ENCODE measurements at places on chromosomes 6 and 20.

DNA sequence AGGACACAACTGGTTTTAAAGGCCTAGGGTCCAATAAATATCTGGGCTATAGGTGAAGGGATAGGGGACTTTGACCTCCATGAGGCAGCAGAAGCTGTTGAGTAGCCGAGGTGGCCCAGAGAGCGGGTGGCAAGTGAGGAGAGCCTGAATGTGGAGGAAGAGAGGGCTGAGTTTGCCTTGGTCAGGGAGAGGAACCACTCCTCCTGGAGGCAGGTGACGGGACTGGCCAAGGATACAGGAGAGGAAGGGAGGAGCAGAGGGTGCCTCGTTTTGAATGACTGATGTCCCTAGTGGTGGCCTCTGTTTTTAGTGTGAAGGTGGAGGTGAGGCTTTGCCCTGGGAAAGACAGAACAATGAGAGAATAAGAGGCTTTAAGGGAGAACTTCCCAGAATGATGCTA, 19.1 kb upstream of the AAR2 start:
- no peak for DNase-seq

- DNase-seq: no peak
Observed at GRCh38 chr6:17877895-17878440, 109.5 kb downstream of the KIF13A start.

GRCh38 chr6:147384029-147384428, 124.5 kb upstream of the SAMD5 start:
- DNase-seq: no peak

DNA sequence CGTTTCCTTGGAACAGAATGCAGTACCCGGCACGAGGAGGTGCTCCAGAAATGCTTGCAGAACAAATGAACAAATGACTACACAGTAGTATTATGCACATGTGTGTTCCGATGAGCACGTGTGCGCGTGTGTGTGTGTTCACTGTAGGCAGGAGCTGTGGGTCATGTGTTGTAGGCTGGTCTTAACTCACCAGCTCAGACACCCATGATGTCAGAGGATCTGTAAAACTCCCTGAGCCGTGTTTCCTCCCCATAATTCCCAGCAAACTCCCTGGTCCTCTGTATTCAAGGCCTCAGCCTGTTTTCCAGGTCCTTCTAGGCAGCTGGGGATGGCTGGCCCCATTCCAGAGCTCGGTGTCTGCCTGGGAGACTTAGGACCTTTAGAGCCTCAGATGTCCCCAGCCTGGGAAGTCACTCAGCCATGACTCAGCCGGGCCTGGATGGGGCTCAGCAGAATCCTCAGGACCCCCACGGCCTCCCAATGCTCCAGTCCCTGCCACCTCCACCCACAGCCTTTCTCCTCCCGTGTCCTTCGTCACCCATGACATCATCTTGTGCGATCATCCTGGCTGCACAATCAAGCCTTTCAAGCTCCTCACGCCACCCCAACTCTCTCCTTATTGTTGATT, 475.0 kb upstream of the SULF2 start:
- DNase-seq: no peak

DNA sequence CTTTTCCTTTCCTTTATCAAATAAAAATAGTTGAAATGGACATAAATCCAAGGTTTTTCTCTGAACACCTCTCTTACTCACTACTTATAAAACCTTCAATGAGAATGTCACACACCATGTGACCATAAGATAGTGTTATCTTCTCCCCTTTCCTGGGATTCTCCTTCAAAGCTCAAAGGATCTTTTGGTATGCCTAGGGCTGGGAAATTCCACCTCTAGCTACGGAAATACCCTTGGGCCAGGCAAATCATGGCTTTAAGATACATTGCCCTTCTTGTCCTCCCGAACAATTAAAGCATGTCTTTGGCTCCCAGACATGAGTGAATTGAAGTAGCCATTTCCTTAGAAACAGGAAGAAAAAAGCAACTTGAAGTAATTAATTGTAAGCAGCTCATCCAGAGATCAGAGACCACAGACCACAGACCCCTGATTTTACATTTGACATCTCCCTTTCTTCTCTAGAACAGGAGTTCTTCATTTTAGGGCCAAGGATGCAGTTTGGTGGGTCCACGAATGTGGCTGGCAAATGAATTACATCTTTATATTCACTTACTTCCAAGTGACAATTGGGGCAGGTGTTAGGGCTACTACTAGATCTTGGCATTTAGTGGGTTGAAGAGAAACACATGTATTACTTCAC, 4.1 kb downstream of the PLCB4 start:
- DNase-seq: no peak

DNA sequence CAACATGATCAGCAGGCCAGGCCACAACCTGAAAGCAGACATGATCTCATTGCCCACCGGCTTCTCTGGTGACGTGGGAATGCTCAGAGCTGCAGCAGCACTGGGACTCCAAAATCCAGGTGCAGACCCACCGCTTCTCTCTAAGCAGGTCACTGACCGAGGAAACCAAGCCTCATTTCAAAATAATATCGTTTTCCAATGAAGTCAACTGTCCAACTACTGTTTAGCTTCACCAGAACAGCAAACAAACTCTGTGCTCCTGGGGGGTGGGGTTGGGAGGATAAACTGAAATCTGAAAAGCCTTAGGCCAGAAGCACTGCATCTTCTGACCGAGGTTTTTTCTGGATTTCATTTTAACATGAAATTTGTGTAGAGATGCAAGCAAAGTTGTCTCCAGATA, at the start of gene GPLD1:
Gene GPLD1 (minus strand): TSS at position 109 of the 400 bp plus-strand sequence. CDS start 67 bp downstream, at position 42.
- DNase-seq: no peak

GRCh38 chr6:13243033-13243432, 85.3 kb downstream of the TBC1D7 start:
- no peak for DNase-seq

- DNase-seq: peak; percentile 29
Observed at GRCh38 chr20:37973059-37973910, 60.0 kb downstream of the TTI1 start.

DNA sequence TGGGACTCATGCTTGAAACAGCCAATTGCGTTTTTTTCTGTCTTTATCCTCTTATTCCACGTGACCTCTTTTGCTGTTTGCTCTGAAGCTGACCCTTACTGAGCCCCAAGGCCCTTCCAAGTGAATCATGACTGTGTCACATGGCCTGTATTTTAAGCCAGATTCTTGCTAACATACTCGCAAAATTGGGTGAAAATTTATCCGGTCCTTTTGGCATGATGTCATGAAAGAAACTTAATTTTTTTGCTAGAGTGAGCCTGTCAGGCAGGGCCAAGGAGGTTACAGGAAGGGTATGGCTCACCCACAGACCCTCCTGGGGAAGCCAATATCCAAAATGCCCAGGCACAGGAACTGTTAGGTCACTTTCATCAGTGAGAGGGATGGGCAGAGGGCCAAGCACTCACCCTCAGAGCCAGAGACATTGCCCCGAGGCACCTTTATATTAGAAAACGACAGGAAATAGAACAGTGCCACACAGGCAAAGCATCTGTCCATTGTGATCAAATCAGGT, 296.7 kb downstream of the CDH26 start:
- no peak for DNase-seq

- no peak for DNase-seq
Observed at GRCh38 chr6:28982476-28983266, 22.4 kb downstream of the ZNF311 start.

DNA sequence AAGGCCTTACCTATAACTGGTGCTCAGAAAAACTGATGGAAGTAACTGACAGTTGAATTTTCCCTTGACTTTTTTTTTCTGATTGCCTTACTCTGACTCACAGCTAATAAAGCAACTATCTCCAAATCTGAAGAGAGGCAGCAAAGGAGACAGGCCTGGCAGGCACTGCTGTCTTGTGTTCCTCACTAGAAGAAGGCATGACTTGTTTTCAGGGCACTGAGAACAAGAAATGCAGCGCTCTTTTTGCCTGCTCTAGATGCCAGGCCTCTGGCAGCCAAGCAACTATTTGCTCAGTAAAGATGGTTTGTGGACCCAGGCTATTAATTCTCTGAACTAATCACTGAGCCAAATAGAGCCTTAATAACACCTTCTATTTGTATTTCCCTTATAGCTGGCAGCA, 155.1 kb downstream of the PRDM13 start:
- no peak for DNase-seq

GRCh38 chr20:1402149-1402548, 9.3 kb upstream of the FKBP1A start:
- DNase-seq: no peak

DNA sequence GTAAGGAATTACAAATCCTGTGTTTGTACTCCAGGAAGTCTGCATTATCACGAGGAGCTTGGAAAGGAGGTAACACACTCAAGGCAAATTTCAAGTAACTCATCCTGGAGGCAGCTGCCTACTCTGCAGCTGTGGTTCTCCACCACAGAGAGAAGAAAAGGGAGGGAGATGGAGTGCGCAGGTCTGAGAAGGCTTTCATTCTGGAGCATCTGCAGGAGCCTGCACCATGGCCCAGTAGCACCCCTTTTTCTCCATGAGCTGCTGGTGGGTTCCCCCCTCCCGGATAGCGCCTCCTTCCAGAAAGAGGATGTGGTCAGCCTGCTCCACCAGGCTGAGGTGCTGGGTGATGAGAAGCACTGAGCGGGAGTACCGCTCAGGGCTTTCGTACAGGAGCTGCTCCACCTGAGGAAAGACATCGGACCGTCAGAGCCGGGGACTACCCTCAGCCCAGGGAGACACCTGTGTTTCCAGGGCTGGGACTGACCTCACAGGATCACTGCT, 1.6 kb upstream of the PSMB8 start:
- DNase-seq: no peak

DNA sequence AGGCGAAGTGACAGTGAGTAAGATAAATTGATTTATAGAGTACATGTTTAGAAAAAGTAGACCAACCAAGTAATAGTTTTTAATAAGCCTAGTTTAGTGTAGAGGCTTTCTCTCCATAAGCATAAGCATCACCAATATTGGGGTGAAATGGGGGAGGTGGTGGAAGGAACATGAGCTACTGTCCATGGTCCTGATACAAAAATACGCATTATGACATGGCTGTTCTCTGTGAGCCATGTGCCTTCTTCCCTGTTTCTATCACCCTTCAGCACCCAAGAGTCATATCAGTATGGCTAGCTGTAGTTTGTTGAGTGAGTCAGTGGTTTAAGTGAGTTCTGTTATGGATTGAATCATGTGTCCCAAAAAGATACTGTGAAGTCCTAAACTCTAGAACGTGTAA, 150.8 kb downstream of the EDN1 start:
- no peak for DNase-seq

GRCh38 chr6:15489261-15489962, 173.4 kb downstream of the DTNBP1 start:
- DNase-seq: no peak

- DNase-seq: no peak
Observed at GRCh38 chr6:112033791-112034615, 19.9 kb upstream of the CCN6 start.

GRCh38 chr6:78781001-78781400, 86.3 kb upstream of the IRAK1BP1 start:
- no peak for DNase-seq

GRCh38 chr6:71248306-71248765, 40.3 kb upstream of the OGFRL1 start:
- no peak for DNase-seq

DNA sequence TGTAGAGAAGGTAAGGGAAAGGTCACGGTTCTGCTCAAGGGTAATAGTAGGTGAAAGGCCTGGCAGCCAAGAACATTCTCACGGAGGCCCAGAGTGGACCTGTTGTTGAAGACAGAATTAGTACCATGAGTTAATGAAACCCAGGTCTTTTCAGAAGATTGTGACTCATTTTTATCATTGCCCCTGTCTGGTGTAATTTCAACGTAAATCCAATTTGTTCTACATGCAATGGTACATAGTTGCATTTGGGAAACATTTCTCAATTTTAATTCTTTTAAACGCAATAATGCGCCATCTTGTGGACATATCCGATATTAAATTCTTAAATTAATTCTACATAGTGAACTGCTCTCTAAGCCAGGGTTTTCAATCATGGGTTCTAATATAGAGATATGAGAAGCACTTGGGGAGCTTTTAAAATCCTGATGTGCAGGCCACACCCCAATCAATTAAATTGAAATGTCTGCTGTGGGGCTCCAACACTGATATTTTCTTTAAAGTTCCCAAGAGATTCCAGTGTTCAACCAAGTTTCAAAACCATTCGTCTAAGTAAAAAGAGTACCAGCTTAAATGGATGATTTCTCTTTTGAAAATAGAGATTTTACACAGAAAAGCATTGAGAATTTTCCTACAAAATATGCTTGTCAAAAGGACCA, 257.4 kb downstream of the PLCB1 start:
- no peak for DNase-seq

GRCh38 chr6:41360314-41360685, 24.9 kb downstream of the NCR2 start:
- no peak for DNase-seq

DNA sequence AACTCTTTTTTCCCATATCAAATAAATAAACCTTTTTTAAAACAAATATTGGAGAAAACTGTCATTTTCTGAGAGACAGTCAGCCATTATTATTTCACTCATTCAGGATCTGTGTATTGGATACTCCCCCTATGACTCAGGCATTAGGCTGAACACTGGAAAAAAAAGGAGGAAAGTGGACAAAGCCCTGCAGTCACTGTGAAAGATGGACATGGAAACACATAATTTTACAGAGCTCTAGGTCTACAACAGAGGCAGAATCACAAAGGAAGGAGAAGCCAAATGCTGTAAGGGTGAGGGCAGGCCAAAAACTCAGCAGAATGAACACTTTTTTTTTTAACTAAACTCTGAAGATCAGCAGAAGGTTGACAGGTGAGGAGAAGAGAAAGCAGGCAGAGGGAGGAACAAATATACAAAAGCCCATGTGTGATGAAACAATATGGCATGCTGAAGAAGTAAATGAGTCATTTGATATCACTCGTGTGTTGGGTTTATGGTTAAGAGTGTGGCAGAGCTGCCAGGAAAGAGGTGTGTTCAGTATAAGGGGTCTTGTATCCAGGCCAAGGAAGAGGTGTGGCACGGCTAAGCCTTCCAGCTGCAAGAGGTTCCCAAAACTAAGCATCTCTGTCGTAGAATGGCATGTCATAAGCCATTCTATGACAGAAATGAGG, 39.1 kb downstream of the EPB41L2 start:
- no peak for DNase-seq

DNA sequence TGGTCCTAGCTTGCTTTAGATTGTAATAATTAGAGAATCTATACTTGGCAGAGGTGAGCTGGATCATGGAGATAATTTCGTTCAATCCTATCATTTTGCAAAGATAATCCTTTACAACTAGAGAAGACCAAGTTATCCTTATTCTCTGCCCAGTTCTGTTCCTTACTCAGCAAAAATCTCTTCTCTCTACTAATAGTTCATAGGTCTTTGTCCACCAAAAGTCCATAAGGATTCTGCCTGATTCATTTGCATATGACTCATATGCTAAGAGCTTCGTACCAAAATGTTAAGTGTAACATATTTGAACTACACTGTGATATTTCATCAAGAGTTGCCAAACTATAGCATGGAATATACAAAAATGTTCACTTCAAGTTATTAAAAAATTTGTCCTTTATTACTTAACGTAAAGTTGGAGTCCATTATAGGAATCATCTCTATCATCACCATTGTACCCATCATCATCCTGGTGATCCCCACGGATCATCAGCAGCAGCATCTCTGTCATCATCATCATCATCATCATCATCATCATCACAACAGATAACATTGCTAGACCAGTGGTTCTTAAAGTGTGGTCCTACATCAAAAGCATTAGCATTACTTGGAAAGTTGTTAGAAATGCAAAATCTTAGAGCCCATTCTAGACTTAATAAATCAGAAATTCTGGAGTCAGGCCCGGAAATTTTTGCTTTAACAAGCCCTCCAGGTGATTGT, 463.0 kb downstream of the DHX35 start:
- DNase-seq: no peak
